ENCODE measurements at places on chromosomes 2 and 18.

GRCh38 chr2:208269091-208269490 is 3.0 kb downstream of the PIKFYVE start:
- no peak for DNase-seq

DNA sequence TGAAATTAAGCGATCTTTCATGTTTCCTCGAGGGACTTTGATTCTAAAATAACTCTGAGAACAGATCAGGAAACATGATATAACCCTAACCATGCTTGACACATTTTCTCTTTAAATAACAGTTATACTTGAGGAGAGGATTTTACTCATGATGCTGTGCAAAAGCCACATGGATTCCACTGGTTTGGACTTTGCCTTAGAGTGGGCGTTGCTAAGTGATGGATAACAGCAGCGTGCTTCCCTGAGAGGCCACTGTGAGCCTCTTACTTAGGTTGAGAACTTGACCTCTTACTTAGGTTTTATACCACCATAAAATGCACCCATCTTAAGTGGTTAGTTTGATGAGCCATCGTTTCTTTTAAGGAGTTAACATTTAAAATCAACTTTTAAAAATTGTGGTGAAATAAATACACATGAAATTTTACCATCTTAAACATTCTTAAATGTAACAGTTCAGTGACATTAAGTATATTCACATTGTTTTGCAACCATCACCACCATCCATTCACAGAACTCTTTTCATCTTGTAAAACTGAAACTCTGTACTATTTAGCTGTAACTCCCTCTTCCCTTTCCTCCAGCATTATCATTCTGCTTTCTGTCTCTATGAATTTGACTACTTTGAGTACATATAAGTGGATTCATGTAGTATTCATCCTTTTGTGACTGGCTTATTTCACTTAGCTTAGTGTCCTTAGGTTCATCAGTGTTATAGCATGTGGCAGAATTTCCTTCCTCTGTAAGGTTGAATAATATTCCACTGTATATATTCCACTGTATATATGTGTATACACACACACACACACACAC is 22.6 kb downstream of the ANXA4 start:
- no peak for DNase-seq

DNA sequence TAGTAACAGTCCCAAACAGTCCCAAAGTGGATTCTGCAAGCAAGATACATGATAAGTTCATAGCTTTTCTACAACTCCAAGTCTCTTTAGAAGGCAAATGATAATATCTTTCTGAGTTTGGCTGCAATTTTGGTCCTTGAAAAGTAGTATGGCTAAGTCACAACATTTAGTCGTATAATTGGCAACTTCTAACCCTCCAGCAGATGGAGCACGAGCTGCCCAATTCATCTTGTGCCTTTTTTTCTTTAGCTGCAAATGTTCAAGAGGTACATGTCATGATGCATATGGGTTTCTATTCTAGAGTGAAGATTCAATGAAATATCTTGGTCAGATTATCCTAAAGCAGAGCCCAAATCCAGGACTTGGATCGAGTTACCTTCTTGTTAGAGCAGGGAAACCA is 127.0 kb upstream of the KLHL14 start:
- no peak for DNase-seq

- DNase-seq: no peak
Measured at GRCh38 chr18:23971097-23971440, 43.5 kb upstream of the TTC39C start.

DNA sequence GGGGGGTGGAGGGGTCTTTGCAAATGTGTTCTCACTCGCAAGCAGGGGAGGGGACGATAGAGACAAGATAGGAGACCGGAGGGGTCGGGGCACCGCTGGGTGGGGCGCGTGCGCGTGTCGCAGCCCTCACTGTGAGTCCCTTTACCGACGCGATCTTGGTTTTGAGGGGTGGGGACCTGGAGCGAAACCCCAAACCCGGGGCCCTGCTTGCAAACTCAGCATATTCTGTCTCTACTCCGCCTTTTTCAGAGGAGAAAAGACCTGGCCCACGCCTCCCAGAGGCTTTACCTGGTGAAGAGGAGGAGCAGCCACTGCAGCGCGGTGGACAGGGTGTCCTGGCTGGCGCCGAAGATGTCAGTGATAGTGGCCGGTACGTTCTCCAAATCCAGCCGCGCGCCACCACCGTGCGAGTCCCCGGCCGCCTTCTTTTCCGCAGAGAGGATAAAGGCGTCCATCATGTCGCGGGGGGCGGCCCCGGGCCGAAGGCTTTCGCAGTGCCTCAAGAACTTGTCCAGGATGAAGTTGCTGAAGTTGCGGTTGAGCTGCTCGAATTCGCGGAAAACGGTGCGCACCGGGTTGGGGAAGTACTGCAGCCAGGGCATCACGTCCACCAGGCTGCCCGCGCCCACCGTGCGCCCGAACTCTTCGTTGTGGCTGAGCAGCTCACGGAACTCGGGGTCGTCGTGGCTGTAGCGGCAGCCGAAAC is 1.7 kb downstream of the CYP1B1 start:
- no peak for DNase-seq

DNA sequence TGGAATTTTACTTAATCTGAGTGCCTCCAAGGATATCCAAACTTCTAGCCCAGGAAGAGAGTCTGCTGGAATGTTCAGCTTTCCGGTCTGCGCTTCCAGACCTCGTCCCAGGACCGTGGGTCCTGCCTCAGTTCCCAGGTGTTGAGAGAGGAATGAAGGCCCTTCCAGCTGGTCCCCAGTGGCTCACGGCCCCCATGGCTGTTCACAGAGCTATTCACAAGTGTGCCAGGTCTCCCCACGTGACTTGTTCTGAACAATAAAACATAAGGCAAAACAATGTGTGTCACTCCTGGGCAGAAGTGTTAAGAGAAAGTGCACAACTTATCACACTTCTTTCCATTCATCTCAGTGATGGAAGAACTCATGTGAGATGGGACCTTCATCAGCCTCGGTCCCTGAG is 20.1 kb upstream of the TEX51 start:
- DNase-seq: no peak

- no peak for DNase-seq
Measured at GRCh38 chr2:1405124-1405523, 8.1 kb upstream of the TPO start.

GRCh38 chr2:233076749-233077148 is 16.6 kb downstream of the INPP5D start:
- DNase-seq: no peak

DNA sequence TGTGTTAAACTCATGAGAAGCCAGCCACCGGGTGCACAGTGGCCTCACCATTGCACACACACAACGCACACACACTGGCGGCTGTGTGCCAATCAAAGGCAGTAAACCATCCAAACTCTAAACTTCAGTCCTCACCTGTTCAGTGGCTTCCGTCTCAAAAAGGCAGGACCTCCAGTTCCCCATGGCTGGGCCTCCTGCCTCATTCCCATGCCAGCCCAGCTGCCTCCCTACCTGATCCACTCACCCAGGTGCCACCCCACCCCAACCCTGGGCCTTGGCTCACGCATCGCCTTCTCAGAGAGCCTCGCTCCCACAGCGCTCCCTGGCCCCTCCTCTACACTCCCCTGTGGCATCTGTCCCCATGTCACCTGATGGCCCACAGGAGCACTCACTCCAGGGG is 190.9 kb downstream of the EIPR1 start:
- DNase-seq: no peak

GRCh38 chr2:118975133-118975532 is 33.1 kb downstream of the MARCO start:
- DNase-seq: no peak

- DNase-seq: no peak
Measured at GRCh38 chr2:62461707-62462106, 44.3 kb downstream of the TMEM17 start.

GRCh38 chr2:144834363-144834762 is 314.4 kb upstream of the ZEB2 start:
- no peak for DNase-seq

DNA sequence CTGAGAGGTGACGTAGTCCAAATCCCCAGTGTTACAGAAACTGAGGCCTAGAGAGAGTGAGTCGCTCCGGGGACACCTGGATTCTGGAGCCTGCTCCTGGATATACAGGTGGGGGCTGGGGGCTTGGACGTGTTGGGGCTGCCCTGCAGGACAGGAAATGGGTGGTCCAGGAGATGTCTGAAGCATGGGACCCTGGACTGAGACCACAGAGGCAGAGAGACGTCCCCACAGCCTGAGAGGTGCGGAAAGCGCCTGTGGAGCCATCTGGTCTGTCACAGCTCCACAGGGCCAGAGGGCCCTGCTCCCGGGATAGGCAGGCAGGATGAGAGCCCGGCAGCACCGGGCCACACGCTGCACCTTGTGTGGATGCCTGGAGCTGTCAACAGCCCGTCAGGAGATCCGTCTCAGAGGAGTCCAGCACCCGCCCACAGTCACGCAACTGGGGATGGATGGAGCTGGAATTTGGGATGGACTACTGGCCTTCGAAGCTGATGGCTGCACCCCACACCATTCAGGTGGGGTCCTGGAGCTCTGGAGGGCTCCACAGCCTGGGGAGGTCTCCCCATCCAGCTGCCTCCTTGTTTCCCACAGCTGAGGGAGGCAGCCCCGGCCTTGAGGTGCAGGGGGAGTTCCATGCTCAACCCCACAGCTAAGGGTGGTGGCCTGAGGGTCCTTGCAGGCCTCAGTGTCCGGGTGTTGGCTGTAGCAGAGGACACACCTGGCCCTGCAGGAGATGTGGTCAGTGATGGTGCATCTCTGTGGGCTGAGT is 303.0 kb downstream of the NDUFA10 start:
- no peak for DNase-seq

DNA sequence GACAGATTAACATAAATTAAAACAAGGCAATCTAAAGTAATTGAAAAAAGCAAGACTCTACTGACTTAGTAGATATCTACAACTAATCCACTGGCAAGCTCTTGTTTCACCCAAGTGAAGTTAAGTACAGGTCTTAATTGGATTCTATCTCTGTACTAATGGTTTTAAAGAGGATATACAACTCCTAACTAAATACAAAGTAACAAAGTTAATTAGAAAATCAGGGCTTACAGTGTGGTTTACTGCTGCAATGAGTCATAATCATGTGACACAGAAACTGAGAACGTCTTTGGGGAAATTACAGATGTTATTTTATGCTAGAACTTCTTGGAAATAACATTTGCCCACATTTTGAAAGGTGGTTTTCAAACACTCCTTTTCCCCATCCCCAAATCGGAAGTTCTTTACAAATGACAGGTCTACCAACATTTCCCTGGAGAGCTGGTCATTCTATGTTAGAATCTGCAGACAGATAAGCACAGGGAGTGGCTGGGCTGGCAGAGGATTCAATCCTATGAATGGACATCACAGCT is 245.3 kb downstream of the STK39 start:
- DNase-seq: no peak

- no peak for DNase-seq
Measured at GRCh38 chr18:72674710-72675109, 130.6 kb upstream of the CBLN2 start.

DNA sequence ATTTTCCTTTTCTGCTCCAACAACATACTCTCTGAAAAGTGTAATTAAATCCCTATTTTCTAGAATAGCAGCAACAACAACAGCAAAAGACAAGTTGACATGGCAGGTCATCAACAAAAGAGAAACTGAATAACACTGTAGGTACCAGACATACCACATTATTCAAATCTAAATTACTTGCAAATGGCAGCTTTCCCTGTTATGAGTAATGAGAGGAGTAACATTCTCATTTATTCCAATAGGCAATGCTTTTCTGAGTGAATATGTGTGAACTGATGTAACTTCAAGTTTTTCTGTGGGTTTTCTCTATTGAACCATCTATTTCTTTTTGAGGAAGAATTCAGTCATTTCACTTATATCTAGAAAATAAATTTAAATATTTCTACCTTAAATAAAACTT is 501.5 kb downstream of the TRIB2 start:
- no peak for DNase-seq

- DNase-seq: no peak
Measured at GRCh38 chr2:149173220-149173619, 134.7 kb downstream of the LYPD6B start.

GRCh38 chr2:68429311-68429826 is 37.7 kb downstream of the FBXO48 start:
- no peak for DNase-seq

DNA sequence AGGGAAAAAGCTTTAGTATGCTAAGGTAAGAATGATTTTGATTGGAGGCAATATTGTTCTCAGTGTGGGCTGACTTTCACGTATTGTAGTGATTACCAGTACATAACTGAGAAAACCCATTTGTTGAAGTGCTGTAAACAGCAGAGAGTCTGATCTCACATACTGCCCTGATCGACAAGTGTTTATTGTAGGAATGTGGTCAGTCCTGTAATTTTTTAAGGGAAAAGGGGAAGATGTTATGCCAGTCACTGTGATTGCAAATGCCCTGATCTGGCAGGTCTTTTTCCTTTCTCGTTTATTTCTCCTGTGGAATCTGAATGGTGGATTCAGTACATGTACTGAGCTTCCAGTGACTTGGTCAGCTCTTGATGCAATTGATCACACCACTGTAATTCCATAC is 11.5 kb downstream of the SPATS2L start:
- no peak for DNase-seq

DNA sequence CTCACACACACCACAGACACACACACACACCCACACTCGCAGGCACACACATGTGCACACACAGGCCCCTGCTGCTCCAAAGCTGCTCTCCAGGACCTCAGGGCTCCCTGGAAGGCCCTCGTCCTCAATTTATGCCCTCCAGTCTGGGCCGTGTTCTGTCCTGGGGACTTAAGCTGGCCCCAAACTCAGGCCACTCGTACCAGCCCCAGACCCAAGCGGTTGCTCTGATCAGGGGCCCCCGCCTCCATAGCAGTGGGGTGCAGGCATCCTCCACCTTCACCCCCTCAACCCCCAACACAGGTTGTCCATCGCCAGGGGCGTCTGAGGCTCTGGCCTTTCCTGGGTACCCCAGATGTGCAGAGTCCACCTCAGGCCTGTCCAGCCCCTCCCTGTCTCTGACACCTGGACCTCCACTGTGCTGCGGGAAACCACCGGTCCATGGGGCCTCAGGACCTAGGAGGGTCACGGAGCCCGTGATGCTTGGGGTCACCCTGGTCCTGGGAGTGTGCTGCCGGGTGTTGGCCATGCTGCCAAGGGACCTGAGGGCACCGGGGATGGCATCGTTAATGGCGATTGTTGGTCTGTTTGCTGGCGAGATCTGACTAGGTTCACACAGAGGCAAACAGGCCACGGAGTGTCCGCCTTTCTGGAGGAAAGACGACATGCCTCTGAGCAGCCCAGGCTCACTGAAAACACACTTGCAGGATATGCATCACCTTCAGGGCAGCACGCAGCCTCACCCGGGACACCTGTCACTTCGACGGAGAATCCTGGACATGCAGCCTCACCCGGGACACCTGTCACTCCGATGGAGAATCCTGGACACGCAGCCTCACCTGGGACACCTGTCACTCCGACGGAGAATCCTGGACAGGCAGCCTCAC is 155.6 kb downstream of the NDUFA10 start:
- no peak for DNase-seq

GRCh38 chr2:39664232-39664887 is 1.4 kb upstream of the TMEM178A start:
- no peak for DNase-seq

Measured in stimulated activated CD4-positive, alpha-beta T cell treated with anti-CD3 and anti-CD28 coated beads, Interleukin-1b, Interleukin-23, amount 100 ng/mL, for 1 hour (primary cell).